ENCODE measurements at places on chromosomes 2 and 18. TPM values are rescaled to one million over a fixed set of nuclear protein-coding genes. Genes with fewer than 3 reads are reported as not detected.

The NIFK gene
- total RNA-seq = 51.3 TPM

The STON1 gene
- 1.2 TPM for total RNA-seq

The CXCR1 gene
- total RNA-seq = 0.11 TPM

The TMEM163 gene
- not detected for total RNA-seq

The MRPS5 gene
- 58.1 TPM for total RNA-seq

The ALKAL2 gene
- not detected for total RNA-seq

The SEH1L gene
- 30.2 TPM for total RNA-seq

The SLC23A3 gene
- total RNA-seq = 0.11 TPM

The TMEM247 gene
- not detected for total RNA-seq

The TSPYL6 gene
- total RNA-seq = not detected

The COQ10B gene
- total RNA-seq = 19.7 TPM

The ADCYAP1 gene
- total RNA-seq = not detected

The DNAH7 gene
- not detected for total RNA-seq

The IL36RN gene
- 0.15 TPM for total RNA-seq

The RAB17 gene
- 4.8 TPM for total RNA-seq

The LBX2 gene
- total RNA-seq = 1.2 TPM

The HOXD8 gene
- total RNA-seq = not detected

The GPR39 gene
- total RNA-seq = 7.3 TPM

The GAL3ST2 gene
- total RNA-seq = not detected

The TAF1B gene
- total RNA-seq = 14.3 TPM

The CNGA3 gene
- total RNA-seq = not detected

The NEU2 gene
- total RNA-seq = not detected

The MEP1B gene
- not detected for total RNA-seq

The C2orf72 gene
- total RNA-seq = not detected

The CCDC141 gene
- total RNA-seq = not detected

The MOCOS gene
- 7.9 TPM for total RNA-seq

The ERFE gene
- 1.1 TPM for total RNA-seq

The ARMC9 gene
- total RNA-seq = 13.4 TPM

The PID1 gene
- 9.6 TPM for total RNA-seq

The BMP10 gene
- not detected for total RNA-seq

The KRTCAP3 gene
- 29.4 TPM for total RNA-seq

The BCL11A gene
- 4.6 TPM for total RNA-seq

The ANXA4 gene
- total RNA-seq = 51.6 TPM

Data from hair follicular keratinocyte (primary cell).